ENCODE measurements at places on chromosomes 5 and 9. TPM values are rescaled to one million over a fixed set of nuclear protein-coding genes. Genes with fewer than 3 reads are reported as not detected.

OR1B1 gene
- total RNA-seq = not detected

FAM240B gene
- not detected for total RNA-seq

OR13C3 gene
- total RNA-seq = not detected

RASEF gene
- not detected for total RNA-seq

FAT2 gene
- total RNA-seq = not detected

TXN gene
- total RNA-seq = 315 TPM

HCN1 gene
- total RNA-seq = not detected

PRELID2 gene
- total RNA-seq = 5.2 TPM

PDZD2 gene
- not detected for total RNA-seq

DNA sequence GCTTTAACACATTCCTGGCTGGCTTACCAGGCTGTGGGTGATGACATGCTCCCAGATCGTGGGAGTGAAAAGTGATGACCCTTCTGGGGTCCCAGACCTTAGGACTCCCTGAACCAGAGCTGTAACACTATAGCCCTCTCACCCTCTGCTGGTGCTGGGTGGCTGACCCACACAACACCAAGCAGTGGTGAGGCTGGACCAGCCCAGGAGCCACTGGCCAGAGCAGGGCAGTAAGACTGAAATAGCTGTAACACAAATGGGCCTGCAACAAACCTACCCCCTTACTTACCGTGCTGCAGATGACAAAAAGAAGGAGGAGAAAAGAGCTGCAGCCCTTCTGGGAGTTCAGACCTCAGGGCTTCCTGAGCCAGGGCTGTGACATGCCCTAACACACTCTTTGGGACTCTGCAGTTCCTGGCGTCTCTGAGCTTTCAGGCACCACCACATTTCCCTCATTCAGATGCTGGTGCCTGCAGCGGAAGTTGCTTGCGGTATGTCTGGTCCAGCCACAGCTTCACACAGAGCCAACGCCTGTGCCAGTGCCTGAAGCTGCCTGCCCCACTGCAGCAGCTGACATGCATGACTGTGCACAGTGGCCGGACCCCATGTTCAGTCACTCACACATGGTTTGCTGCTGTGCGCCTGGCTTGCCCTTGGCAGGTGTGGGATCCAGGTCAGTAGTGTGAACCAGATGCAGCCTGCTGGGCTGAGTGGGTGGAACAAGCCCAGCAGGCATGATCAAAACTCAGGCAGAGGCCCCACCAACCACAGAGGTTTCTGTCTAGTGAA, 1247.4 kb downstream of the EFNA5 start:
- no peaks in the 10 kb centered on the region for H3K36me3 ChIP-seq
- H3K27me3 ChIP-seq = no peaks in the 10 kb centered on the region
- no peak overlapping the region for H3K27ac ChIP-seq

DNA sequence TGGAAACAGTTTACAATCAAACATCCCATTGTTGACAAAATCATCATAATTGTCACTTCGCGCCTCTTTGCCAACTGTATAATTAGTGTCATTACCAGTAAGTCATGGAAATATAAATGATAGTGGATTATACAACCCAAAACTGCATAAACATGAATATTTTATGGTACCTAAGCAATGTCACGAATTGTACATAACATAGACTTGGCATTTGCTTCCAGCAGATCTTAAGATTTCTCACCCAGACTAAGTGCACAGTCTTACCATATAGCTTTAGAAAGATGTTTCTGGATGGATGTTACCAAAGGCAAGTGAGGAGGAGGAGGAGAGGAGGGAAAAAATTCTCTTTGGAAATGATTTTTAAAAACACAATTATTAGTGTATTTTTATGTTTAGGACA, 113.4 kb upstream of the TAS2R1 start:
- H3K4me1 ChIP-seq = no peaks in the 10 kb centered on the region
- no peaks in the 10 kb centered on the region for H3K36me3 ChIP-seq
- H3K4me3 ChIP-seq = no peak overlapping the region
- no peak for DNase-seq

DNA sequence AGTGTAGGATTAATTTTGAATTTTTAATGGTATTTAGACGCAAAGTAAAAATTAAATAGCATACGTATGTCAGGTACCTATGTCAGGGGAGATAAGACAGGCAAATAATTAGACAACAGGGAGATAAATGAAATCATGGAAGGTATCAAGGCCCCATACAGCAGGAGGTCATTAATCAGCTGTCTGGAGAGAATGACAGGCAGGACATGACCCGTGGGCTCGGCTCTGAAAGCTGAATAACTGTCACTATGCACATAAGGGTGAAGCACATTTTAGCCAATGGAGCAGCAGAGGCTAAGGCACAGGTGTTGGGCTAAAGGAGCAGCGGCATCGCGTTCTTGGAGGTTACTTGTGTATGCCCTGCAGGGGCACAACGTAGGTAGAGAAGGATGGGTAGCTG, 11.9 kb downstream of the SLC25A51 start:
- no peak overlapping the region for H3K27ac ChIP-seq
- H3K36me3 ChIP-seq = peaks cover 67% of the 10 kb centered on the region
- no peaks in the 10 kb centered on the region for H3K4me1 ChIP-seq
- H3K4me3 ChIP-seq = no peak overlapping the region
- DNase-seq = no peak

DNA sequence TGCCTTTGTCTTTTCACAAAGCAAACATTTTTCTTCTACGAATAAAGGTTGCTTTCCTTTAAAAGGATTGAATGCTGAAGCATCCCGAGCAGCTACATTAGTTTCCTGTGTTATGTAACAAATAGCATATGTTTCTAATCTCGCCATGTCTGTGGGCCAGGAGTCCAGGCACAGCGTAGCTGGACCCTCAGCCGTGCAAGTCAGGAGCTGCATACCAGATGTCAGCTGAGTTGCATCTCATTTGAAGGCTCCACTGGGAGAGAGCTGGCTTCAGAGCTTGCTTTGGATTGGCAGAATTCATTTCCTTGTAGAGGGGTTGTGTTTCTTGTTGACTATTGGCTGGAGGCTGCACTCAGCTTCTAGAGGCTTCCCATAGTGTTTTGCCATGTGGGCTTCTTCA, 16.0 kb upstream of the GOLPH3 start:
- DNase-seq = no peak
- H3K27me3 ChIP-seq = peaks cover 9% of the 10 kb centered on the region
- H3K4me1 ChIP-seq = no peaks in the 10 kb centered on the region

GRCh38 chr9:128819716-128820664, 1.7 kb downstream of the ENDOG start:
- H3K4me3 ChIP-seq = peak overlapping the region; percentile 76
- H3K27me3 ChIP-seq = no peaks in the 10 kb centered on the region
- peaks cover 16% of the 10 kb centered on the region for H3K4me1 ChIP-seq
- no peak overlapping the region for H3K27ac ChIP-seq
- no peak for DNase-seq
- H3K36me3 ChIP-seq = peaks cover 19% of the 10 kb centered on the region

GRCh38 chr5:136073714-136074529, 45.1 kb downstream of the TGFBI start:
- H3K36me3 ChIP-seq = no peaks in the 10 kb centered on the region
- no peak for DNase-seq
- H3K27ac ChIP-seq = no peak overlapping the region
- no peak overlapping the region for H3K4me3 ChIP-seq

DNA sequence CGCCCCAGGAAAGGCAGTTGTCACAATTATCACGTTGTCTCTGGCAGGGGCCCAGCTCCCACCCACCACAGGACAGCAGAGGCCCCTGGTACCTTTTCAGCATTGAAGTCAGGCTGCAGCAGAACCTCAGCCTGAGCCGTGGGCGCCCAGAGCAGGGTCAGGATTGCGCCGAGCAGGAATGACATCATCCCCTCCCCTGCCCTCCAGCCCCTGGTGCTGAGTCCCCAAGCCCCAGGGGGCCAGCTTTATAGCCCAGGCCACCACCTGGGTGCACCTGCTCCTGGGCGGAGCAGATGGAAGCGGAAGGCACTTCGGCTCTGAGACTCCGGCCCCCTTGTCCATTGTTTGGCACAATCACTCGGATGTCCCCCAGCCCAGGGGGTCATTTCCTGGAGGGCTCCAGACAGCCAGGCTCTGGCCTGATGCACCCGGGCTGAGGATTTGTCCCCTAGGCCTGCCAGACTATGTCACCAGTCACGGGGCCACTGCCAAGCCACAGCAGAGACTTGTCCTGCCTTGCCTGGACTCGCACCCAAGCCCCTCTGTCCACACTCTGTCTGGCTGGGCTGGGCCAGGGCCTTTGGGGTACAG, at the start of gene LCN15:
LCN15 (minus strand) TSS at position 218 of the 591 bp plus-strand sequence; CDS start at position 188, 30 bp downstream.
- H3K4me3 ChIP-seq = no peak within 1 kb of the TSS
- DNase-seq = no peak
- H3K27ac ChIP-seq = no peak within 1 kb of the TSS
- H3K27me3 ChIP-seq = peaks cover 10% of the 10 kb centered on the region
- H3K36me3 ChIP-seq = no peaks in the 10 kb centered on the region

DNA sequence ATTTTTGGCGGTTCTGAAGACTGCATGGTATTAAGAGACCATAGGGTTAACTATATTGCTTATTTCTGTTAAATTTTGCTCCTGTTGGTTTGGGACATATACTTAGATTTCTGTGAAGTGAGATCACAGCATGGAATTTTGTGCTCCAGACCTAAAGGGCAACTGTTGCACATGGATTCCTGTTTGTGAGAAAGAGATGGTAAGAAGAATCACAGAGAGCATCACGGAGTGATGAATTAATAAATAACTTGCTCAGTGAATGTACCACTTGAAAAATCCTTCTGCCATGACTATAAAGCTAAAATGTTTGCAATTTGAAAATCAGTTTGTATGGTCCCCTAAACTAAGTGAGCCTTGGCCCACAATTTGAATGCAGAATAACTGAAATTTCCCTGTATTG, 4.5 kb downstream of the PSAT1 start:
- peaks cover 36% of the 10 kb centered on the region for H3K4me1 ChIP-seq
- H3K27me3 ChIP-seq = no peaks in the 10 kb centered on the region
- DNase-seq = no peak
- H3K27ac ChIP-seq = no peak overlapping the region
- H3K36me3 ChIP-seq = peaks cover 64% of the 10 kb centered on the region

DNA sequence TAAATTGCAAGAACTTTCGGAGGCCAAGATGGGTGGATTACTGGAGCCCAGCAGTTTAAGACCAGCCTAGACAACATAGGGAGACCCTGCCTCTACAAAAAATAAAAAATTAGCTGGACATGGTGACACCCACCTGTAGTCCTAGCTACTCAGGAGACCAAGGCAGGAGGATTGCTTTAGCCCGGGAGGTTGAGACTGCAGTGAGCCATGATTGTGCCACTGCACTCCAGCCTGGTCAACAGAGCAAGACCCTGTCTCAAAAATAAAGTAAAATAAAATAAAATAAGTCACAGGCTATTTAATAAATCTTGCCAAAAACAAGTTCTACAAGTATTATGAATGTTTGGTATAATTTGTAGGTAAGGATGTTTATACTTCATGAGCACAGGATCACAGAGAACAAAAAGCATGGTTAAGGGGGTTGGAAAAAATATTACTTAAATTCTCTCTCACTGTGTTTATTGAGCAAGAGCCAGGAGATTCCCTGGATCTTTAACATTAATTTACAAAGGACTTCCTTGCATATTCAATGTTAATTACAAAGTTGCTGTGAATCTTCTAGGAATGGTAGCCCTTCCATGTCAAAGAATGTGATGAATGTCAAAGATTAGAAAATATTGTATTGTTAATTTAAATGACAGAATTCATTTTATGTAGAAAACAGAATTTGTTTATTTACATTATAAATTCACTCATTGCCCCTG, 164.0 kb downstream of the RFX3 start:
- no peaks in the 10 kb centered on the region for H3K27me3 ChIP-seq
- H3K4me1 ChIP-seq = no peaks in the 10 kb centered on the region
- no peak overlapping the region for H3K27ac ChIP-seq
- H3K4me3 ChIP-seq = no peak overlapping the region
- H3K36me3 ChIP-seq = no peaks in the 10 kb centered on the region
